ENCODE measurements at places on chromosomes 7 and 10. TPM values are rescaled to one million over a fixed set of nuclear protein-coding genes. Genes with fewer than 3 reads are reported as not detected.
A peak's percentile ranks its signal among the peaks of the same experiment; 100 is the strongest.

GRCh38 chr7:68739306-68739705 is 859.0 kb upstream of the AUTS2 start:
- no peaks in the 10 kb centered on the region for H3K4me1 ChIP-seq
- no peaks in the 10 kb centered on the region for H3K36me3 ChIP-seq
- no peak for DNase-seq
- no peak overlapping the region for H3K4me3 ChIP-seq
- H3K27ac ChIP-seq = no peak overlapping the region

DNA sequence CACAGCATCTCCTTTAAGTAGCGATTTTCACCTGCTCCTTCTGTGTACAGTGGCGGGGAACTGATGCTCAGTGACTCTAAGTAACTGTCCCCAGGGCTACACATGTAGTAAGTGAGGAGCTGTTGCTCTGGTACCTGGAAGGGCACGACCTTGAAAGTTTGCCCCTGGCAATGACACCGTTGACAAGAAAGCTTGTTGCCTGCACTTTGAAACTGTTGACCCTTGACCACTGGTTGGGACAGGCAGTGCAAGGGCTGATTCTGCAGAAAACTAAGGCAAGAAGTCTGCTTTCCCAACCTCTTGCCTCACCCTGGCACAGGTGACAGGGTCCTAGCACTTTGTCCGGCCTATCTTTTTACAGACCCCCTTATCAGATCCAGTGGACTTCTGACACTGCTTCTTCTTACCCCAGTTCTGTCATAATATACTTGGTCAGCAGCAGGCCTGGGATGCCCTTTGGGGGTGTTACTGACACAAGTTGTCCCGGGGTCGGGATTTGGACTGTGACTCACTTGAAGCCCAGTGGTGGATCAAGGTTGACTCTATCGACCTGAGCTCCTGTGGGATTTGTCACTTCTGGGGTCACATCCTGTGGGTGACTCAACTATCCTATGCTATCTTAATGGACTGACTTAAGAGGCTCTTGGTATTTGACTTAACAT is 5.8 kb downstream of the ACSL5 start:
- no peaks in the 10 kb centered on the region for H3K36me3 ChIP-seq
- H3K27ac ChIP-seq = no peak overlapping the region
- H3K27me3 ChIP-seq = no peaks in the 10 kb centered on the region
- no peak overlapping the region for H3K4me3 ChIP-seq

- H3K4me1 ChIP-seq = peaks cover 16% of the 10 kb centered on the region
- H3K36me3 ChIP-seq = peaks cover 5% of the 10 kb centered on the region
- H3K27ac ChIP-seq = peak overlapping the region; percentile 35
- no peak overlapping the region for H3K4me3 ChIP-seq
- H3K27me3 ChIP-seq = no peaks in the 10 kb centered on the region
Measured at GRCh38 chr10:103663236-103663635, 169.7 kb downstream of the NEURL1 start.

The NHLRC2 gene
- 7.1 TPM for total RNA-seq

All from ascending aorta (tissue), 2 donors.